Hematopoietic multipotent progenitor cell treated with erythropoietin and hydrocortisone succinate and interleukin-3 and kit ligand, for 6 days (in vitro differentiated cells): ENCODE measurements at places on chromosomes 13 and 19.

DNA sequence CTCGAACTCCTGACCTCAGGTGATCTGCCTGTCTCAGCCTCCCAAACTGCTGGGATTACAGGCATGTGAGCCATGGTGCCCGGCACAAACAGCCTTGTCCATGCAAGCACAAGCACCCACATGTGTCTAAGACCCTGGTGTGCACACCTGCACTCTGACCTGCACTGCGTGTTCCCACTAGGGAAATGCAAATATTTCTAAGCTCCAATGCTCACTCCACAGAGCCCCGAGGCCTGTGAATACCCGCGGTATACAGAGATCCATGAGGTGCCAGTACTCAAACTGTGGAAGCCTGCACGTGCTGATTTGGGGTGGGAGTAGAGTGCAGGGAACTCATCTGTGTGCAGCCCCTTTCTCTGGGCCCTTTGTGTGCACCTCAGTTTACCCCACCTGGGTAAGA, 14.7 kb downstream of the GADD45B start:
- no peak for DNase-seq

DNA sequence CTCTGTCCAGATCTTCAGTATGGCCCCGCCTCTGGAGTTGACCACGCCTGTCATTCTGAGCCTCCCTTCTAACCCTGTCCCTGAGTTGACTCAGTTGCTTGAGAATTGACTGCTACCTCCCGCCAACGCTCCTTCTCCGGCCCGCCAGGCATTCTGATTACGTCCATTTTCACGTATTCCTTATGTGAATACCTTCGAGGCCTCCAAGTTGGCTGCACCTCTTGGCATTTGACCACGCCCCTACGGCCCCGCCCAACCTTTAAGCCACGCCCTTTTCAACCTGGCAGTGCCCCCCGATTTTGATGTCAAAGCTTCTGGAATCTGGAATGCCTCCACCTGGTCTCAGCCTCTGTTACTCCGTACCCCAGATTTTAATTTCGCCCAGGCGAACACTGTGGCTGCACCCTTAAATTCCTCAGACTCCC, 1.7 kb upstream of the EML2 start:
- DNase-seq: no peak

DNA sequence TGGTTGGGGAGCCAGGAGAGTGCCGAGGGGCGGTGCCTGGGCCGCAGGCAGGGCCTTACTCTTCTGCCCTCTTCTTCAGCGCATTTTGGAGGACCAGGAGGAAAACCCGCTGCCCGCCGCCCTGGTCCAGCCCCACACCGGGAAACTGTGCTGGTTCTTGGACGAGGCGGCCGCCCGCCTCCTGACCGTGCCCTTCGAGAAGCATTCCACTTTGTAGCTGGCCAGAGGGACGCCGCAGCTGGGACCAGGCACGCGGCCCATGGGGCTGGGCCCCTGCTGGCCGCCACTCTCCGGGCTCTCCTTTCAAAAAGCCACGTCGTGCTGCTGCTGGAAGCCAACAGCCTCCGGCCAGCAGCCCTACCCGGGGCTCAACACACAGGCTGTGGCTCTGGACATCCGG, 9.4 kb downstream of the PGLS start:
- DNase-seq: no peak

DNA sequence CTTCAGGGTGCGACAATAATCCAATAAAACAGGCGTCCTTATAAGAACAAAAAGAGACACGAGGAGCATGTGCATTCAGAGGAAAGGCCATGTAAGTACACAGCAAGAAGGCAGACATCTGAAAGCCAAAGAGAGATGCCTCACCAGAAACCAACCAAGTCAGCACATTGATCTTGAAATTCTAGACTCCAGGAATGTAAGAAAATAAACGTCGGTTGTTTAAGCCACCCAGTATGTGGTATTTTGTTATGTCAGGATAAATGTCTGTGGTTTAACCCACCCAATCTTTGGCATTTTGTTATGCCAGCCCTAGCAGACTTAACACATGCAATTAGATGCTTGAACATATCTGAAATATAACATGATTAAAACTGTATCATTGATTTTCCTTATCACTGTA, 452.0 kb downstream of the SLITRK6 start:
- no peak for DNase-seq

DNA sequence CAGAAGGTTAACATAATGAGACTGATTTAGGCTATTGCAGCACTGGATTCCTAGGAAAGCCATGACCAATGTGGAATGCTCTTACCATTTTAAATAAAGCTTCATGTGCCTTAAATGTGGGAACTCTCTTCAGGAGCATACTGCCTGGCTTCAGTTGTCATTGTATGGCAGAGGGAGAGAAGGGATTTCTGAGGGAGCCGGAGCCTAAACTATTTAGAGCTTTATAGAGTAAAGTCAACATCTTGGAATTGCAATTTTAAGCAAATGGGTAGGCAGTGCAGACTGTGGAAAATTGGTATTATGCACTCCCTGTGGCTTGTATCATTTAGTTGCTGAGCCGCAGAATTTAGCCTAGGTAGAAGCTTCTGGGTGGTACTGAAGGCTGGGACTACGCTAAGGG, 2041.4 kb downstream of the PCDH9 start:
- DNase-seq: no peak

- peak; percentile 3 for DNase-seq
Observed at GRCh38 chr13:106182404-106182803, 353.1 kb downstream of the EFNB2 start.

GRCh38 chr13:98707281-98707999, 45.0 kb downstream of the SLC15A1 start:
- no peak for DNase-seq

DNA sequence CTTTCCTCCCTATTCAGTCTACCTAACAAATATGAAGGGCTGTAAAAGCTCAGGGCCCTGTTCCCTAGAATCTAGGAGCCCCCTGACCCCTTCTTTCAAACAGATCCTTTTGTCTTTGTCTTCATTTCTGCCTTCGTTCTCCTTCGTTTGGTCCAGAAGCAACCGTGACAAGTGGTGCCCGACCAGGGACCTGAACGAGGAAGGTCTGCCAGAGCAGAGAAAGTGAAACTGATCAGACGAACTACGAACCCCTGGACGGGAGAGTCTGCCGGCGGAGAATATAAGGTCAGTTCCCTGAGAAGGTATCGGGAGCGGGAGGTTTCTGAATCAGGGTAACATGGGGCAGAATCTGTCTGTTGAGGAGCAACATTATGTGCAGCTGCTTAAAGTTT, 751 bp downstream of the ERVK3-1 start:
- DNase-seq: no peak

DNA sequence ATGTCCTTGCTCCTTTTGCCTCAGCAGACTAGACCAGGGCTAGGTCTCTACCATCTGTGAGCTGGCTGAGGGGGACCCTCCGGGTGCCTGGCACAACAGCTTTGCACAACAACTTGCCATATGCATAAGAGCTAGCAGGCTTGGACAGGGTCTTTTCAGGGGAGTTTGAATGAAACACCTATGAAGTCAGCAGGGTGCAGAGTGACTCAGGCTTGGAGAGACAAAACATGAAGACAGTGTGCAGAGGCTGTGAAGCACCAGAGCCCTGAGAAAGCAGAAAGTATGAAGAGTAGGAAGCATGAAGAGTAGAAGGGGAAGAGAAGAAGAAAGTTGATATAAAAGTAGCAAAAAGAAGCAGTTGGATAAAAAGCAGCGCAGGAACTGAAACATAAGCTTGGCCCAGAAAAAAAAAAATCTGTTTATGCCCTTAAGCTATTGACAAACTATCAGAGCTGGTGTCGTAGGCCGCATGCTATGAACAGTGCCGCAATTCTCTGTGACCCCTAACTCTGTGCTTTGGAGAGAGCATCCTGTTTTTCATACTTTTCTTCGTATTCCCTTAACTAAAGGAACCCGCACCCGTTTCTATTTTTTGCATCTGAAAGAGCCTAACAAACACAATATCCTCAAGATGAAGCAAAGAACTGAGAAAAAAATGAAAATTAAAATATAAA, 52.7 kb upstream of the FAM216B start:
- DNase-seq: no peak

- no peak for DNase-seq
Observed at GRCh38 chr13:40024204-40024966, 368.9 kb downstream of the COG6 start.

GRCh38 chr13:46598820-46599180, 45.8 kb downstream of the LRCH1 start:
- no peak for DNase-seq

GRCh38 chr13:45770886-45771285, 68.8 kb downstream of the CBY2 start:
- no peak for DNase-seq

GRCh38 chr19:39515551-39516191, 732 bp downstream of the SELENOV start:
- no peak for DNase-seq

DNA sequence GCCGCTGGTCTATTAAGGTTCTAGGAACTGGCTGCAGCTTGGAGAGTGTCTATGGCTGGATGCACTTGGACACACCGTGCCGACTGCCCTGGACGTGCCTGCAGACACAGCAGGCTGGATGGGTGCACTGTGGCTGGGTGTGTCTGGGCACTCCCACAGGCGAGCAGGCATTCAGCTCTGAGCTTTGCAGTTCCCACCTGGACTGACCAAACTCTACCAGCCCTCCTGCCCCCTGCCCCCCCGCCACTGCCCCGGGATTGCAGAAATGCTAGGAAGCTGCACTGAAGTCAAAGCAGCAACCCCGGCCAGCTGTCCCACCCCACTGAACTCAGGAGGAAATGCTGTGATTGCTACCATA, 7.0 kb upstream of the LRP3 start:
- DNase-seq: no peak

- peak; percentile 39 for DNase-seq
Observed at GRCh38 chr13:76029706-76030105, 393.6 kb downstream of the LMO7 start.

- peak; percentile 88 for DNase-seq
Observed at GRCh38 chr19:35352448-35353304, 5.0 kb downstream of the FFAR1 start.

- peak; percentile 80 for DNase-seq
Observed at GRCh38 chr19:39671739-39672363, 16.1 kb downstream of the LGALS16 start.

DNA sequence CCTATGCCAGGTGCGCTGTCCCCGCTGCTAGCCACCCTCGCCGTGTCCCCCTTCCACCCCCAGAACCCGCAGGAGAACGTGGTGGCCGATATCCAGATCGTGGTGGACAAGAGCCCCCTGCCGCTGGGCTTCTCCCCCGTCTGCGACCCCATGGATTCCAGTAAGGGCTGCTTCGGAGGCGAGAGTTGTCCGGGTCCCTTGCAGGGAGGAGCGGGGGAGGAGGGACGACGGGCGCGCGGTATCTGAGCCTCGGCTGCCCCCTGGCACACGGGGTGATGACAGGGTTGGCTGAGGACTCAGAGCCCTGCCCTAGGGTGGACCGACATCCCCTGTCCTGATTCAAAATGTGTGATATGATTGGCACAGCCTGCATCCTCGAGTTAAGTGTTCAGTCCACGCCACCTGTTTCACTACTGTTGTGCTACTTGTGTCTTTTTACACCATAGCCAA, 653 bp downstream of the MVB12A start:
- peak; percentile 80 for DNase-seq

DNA sequence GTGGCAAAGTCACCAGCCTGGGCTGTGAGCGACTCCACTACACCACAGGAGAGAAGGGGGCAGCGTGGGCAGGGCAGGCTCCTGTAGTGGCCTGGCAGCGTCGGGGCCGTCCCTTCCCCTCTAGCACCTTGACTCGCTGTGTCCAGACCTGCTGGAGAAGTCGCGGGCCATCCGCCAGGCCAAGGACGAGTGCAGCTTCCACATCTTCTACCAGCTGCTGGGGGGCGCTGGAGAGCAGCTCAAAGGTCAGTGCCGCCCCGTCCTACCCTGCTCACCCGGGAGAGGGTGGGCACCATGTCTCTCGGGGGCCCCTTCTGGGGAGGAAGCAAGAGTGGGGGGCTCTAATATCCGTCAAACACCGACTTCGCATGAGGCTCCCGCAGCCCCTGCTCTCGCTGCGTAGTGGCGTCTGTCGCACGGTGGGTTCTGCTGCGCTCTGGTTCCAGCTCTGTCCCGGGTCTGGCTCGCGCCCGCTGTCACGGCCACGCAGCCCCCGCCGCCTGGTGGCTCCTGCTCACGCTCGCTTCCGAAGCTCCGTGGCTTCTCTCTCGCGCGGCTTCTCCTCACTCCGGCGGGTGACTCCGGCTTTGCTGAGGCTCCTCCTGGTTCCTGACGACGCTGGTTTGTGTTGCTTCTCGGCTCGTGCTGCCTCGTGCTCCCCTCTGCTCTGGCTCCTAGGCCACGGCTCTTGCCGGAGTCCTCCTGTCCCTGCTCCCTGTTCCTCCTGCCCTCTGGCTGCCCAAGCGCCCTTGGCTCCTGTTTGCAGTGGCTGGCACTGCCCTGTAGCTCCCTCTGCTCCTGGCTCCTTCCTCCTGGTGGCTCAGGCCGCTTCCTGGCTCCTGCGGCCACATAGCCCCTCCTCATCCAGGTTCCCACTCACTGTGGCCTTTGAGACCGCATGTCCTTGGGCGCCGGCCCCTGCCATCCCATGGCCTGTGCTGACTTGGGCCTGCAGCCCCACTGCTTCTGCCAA, 27.2 kb downstream of the MYH14 start:
- DNase-seq: no peak

DNA sequence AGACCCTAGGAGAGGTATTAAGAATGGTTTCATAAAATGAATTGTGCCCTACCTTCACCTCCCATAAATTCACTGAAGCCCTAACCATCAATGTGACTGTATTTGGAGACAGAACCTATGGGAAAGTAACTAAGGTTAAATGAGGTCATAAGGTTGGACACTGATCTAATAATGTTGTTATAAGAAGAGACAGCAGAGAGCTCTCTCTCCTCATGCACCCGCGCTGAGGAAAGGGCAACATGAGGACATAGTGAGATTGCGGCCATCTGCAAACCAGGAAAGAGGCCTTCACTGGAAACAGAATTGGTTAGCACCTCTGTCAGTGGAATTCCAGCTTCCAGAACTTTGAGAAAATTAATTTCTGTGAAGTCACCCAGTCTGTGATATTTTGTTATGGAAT, 1396.1 kb upstream of the MIR17HG start:
- no peak for DNase-seq

DNA sequence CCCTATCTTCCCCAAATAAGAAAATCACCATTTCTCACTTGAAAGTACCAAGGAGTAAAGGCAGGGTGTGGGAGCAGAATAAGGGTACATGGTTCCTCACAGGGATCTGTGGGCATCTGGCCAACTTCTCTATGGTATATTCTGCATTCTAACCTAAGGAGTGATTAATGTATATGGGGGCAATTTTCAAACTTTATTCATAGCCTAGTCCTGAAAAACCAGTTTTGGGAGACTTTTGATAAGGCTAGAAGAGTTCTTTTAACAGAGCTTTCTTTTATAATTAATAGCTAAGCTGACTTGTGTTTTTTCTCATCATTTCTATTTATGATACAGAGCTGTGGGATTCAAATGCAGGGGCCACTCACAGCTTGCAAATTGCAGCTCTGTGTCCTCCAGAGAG, 852 bp downstream of the SCEL start:
- DNase-seq: no peak

GRCh38 chr13:95865080-95865615, 188.1 kb downstream of the UGGT2 start:
- DNase-seq: no peak

GRCh38 chr13:53004573-53004972, 24.0 kb upstream of the OLFM4 start:
- DNase-seq: no peak
